Activated CD4-positive, alpha-beta memory T cell treated with anti-CD3 and anti-CD28 coated beads for 36 hours (primary cell): ENCODE measurements at places on chromosomes 2 and 18. TPM values are rescaled to one million over a fixed set of nuclear protein-coding genes. Genes with fewer than 3 reads are reported as not detected.

EML6 gene
- 0.46 TPM for total RNA-seq

SPATS2L gene
- total RNA-seq = 25.4 TPM

PTMA gene
- 1,778 TPM for total RNA-seq

XIRP2 gene
- not detected for total RNA-seq

PNKD gene
- 18.4 TPM for total RNA-seq

EVA1A gene
- not detected for total RNA-seq

SIX3 gene
- not detected for total RNA-seq

C2orf74 gene
- total RNA-seq = 14.7 TPM

UPP2 gene
- total RNA-seq = not detected

FOSL2 gene
- 182 TPM for total RNA-seq

DNA sequence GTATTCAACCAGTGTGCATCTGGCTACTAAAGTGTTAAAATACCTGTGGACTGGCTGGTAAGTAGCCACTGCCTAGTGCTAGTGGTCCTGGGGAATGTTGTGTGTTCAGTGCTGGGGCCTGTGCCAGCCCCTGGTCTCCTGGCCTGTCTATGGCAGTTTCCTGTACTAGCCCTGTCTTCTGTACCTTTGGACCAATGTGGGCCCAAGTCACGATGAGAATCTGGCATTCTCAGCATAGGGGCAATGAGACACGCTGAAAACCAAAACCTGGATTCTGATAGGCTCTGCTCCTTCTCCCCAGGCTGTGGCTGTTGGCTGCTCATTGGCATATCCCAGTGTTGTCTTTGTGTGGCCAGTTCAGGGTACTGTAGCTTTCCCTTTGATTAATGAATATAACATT lies 170.4 kb downstream of the PTPRM start:
- DNase-seq = no peak

DNA sequence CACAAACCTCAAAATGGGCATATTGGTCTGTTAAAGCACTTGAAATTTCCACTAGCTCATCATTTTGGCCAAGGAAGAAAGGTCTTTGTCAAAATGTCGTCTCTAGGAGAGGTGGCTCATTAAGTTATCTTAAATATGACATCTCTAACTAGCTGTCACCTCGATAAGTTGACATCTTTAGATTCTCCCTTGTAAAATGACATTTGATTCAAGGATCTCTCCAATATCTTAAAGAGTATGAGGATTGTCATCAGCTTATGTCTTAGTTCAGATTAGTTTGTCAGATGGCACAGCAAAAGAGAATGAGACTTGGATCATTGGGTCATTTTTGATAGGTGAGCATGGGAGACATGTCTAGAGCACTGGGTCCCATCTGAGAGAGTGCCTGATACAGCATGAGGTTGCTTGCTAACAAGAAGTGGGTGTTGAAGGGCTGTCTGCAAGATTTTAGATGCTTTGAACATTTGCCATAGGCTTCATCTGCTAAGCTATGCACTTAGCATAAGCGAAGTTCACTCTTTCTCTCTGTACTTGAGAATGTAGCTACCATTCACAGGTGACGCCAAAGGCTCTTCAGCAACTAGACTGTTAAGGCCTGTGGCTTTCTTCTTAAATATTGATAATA lies 12.9 kb downstream of the PTPRM start:
- DNase-seq = no peak

DNA sequence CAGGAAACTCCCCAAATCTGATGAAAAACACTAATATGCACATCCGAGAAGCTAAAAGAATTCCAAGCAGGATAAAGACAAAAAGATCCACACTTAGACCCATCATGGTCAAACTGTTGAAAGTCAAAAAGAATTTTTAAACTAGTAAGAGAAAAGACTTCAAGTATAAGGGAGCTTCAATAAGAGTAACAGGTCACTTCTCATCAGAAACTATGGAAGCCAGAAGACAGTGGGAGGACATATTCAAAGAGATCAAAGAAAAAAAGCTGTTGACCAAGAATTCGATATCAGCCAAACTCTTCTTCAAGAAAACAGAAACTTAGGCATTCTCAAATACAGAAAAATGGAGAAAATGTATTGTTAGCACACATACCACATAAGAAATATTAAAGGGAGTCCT lies 50.4 kb downstream of the ZC3H8 start:
- DNase-seq = no peak

- no peak for DNase-seq
Measured at GRCh38 chr2:100423631-100424030, 6.2 kb upstream of the CHST10 start.

GRCh38 chr2:8344144-8345097 lies 337.4 kb upstream of the ID2 start:
- DNase-seq = no peak

- no peak for DNase-seq
Measured at GRCh38 chr2:202051499-202052161, 18.0 kb downstream of the FZD7 start.

- DNase-seq = no peak
Measured at GRCh38 chr2:140376686-140377085, 1596.5 kb upstream of the NXPH2 start.

DNA sequence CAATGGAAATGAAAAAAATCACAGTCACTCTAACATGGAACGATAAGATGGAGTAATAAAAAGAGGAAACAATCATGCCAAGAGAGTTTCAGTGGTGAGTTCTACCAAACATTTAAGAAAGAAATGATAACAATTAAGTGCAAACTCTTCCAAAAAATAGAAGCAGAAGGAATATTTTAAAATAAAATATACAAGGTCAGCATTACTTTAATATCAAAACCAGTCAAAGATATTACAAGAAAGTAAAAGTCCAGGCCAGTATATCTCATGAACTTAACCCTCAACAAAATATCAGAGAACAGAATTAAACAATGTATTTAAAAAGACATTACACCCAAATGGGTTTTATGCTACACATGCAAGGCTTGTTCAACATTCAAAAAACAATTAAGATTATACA lies 829.4 kb downstream of the TRIB2 start:
- DNase-seq = no peak

DNA sequence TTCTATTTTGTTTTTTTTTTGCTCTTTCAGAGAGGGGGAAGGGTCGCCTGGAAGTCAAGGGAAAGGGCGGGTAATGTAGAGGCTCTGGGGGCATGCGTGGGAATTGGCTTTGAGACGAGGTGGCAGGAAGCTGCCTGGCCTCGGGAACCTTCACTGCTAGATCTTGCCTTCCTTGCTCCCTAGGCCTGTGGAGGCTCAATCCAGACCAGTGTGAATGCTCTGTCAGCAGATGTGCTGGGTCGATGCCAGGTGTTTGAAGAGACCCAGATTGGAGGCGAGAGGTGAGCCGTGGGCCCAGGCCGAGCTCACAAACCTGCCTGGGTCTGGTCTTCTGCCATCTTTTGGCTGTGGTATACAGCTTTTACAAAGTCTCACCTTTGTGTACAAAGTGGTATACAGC lies 15.5 kb downstream of the CCT7 start:
- no peak for DNase-seq

GRCh38 chr18:79856119-79857007 lies 58.6 kb downstream of the KCNG2 start:
- DNase-seq = peak; percentile 17

DNA sequence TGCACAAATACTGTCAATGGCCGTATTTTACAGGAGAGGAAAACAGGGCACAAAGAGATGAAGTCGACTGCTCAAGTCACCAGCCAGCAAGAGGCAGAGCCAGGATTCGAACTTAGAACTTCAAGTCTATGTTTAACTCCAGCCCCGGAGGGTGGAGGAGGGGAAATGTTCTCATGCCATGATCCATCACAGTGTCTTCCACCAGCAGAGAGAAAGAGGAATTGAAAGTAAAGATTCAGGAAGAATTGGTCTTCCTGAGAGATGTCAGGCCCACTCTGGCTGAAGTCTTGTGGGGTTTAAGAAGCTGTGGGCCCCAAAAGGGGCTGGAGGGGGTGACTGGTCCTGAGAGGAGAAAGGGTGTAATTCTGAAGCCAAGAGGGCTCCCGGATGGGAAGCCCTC lies 260.0 kb downstream of the TNS1 start:
- DNase-seq = no peak

DNA sequence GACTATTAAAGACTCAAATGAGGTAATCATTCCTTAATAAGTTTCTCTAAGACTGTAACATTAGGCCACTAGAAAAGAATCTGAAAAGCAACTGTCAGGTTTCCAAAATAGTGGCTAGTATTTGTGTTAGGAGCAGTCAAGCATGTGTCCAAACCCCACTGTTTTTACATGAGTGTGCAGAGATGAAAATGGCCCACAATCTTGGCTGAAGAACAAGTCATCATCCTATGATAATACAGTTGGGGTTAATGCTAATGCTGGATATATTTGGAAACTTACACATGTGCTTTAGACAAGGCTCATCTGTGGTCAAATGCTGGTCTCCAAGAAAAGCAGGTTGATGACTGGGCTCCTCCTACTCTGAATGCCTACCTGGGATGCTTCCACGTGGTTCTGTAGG lies 73.6 kb downstream of the MAIP1 start:
- no peak for DNase-seq

DNA sequence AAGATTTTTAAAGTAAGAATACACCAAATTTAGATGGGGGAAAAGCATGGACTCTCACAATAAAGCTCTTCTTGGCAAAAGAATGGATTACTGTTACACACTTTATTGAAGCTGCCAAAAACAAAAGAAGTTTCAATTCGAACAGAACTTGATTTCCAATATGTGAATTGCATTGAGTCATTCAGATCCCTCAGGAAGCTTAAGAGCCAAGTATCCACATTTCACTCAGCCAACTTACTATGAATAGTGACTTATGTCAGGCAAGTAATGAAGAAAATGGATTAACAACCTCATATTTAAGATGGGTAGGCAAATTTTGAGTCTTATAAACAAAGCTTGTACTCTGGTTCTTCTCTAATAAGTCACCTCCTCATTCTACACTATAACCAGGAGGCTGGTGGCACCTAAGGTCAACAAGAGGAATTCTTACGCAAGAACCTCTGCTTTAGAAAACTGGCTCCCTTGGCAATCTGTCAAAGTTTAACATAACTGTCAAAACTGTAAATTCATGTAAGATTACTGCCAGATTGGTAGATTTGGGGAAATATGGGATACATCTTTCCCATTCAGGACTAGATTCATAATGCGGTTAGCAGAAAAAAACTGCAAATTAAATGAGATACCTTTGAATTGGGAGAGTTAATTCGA lies 6.0 kb downstream of the HADHA start:
- DNase-seq = no peak

DNA sequence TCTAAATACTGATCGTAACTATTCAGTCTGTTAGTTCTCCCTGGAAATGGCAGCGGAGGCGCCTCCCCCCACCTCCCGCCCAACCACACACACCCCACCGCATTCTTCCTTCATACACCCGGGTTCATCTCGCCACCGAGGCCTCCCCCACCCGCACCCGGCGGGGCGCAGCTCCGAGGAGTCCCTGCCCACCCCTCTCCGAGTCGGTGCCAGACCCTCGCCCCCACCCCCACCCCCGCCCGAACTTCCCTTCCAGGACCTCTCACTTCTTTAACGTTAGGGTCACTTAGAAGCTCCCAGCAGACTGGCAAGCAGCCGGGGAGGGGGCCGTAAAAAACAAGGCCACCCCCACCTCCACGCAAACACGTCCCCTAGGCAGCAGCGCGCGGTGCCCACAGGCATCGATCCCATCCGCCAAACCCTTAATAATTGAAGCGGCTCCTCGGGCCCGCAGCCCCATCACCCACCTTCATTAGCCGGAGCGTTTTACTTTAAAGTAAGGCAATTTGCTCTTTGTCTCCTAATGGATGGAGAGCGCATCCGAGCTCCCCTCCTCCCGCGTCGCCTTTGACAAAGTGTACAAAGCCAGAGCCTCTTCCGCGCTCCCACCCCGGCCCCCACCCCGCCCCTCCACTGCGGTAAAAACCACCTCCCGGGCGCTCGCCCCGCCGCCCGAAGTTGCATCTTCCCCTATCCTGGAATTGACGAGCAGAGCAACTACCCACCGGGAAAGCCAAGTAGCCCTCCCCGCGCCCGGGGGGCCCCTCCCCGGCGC lies 624 bp downstream of the ZNF516 start:
- DNase-seq = no peak

DNA sequence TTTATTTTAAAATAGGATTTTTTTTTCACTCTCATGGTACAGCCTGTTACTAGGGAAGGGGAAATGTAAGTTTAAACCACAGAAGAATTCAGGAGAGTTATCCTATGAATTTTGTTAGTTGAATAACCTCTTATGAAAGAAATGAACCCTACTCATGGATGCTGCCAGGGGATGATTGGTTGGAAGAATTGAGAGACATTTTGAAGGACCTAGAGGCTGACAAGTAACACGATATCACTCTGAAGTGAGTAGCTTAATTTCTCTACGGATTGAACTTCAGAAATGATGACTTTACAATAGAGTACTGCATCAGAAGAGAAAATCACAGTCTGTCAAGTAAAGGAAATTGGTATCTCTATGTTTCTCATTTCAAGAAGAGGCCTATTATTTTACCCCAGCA lies 1346.2 kb downstream of the SUCLG1 start:
- DNase-seq = no peak

DNA sequence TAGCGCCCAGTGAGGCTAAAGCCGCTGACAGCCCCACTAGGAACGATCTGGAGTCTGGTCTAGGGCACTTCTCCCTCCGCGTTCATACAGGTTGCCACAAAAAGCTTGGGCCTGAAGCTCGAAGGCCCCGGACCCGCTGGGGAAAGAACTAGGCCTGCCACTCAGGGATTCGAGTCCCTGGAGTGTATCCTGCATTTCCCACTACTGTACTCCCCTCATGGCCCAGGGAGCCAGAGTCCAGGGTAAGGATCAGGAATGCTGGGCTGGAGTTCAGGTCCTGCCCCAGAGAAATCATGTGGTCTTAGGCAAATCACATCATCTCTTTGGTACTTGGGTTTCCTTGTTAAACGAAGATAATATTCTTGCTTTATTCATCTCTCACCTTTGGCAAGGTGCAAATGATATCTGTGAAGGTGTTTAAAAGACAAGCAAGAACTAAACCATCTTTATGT lies 1.4 kb upstream of the ZFP36L2 start:
- DNase-seq = no peak

- DNase-seq = no peak
Measured at GRCh38 chr2:181895818-181896217, 4.3 kb downstream of the ITPRID2 start.

GRCh38 chr18:48106498-48106897 lies 176.0 kb upstream of the SMAD2 start:
- DNase-seq = no peak

DNA sequence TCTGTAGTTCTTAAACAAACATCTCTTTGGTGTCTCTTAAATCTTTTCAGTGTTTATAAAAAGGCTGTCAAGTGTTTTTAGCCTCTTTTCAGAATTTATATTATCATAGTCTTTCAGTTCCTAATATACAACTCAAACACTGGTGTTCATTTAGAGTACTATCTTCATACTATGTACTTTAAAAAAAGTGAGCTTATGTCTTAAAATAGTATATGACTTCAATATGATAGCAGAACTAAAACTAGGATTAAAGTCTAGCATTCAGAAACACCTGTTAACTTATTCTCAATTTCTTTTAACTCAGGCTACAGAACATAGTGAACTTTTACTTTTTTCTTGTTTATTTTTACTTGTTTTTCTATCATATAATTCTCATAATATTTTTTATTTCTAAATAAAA lies 14.7 kb upstream of the IKZF2 start:
- DNase-seq = no peak

GRCh38 chr2:112891385-112891831 lies 19.6 kb upstream of the IL37 start:
- no peak for DNase-seq

- DNase-seq = no peak
Measured at GRCh38 chr2:69529480-69529879, 92.2 kb upstream of the NFU1 start.
